ENCODE measurements at places on chromosomes 2 and 18.

GRCh38 chr2:66536997-66537396 lies 102.1 kb downstream of the MEIS1 start:
- DNase-seq: no peak

GRCh38 chr2:105378921-105379383 lies 19.9 kb downstream of the FHL2 start:
- DNase-seq: no peak

DNA sequence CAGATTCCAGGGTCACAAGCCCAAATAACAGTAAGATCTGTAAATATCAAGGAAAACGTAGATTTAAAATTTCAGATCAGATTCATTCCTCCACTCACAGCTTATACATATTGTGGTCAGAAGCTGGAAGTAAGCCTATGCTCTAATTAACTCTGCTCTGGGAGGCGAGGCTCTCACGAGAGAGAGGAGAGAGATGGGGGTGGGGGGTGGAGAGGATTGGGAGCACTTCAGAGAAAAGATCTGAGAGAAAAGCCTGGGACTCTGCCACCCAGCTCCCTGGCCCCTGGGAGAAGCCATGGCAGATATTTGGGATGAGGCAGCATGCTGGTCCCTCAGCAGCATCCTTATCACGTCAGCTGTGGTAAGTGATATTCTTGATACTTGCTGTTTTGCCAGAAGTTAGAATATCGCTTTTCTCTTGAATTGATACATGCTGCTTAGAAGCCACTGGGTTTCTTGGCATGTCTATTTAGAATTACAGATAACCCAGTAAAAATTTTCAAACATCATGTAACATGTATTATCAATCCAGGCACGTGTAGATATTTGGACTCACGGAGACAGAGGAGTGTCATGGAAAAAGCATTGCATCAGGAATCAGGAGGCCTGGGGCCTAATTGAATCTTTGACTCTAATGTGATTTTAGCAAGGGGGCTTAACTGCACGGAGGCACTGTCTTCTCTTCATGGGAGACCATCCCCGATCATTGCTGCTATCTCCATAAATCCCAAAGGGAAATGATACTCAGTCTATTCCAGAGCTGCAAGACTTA lies 265.4 kb downstream of the HRH4 start:
- no peak for DNase-seq

GRCh38 chr2:144642856-144643255 lies 122.9 kb upstream of the ZEB2 start:
- DNase-seq: no peak

DNA sequence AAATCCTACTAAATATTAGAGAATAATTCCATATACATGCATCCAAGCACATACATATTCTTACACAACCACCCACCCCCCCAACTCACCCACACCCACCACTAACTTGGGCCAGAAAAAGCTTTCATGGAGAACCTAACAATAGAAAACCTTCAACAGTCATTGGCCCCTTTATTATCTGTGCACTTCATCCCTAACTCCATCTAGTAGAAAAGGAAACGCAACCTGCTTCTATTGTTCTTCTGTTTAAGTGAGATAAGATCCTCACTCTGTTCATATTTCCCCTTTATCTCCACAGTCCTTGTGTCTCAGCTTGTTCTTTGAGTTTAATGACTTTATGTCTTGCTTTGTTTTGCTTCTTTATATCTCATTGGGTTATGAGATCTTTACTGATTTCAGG lies 1740.2 kb upstream of the CELF4 start:
- no peak for DNase-seq

- DNase-seq: no peak
These were observed 70.9 kb downstream of the OLA1 start for GRCh38 chr2:174177316-174177890.

- DNase-seq: no peak
These were observed 22.6 kb downstream of the CROCC2 start for GRCh38 chr2:240928476-240929363.

GRCh38 chr2:62185475-62186155 lies 10.3 kb upstream of the B3GNT2 start:
- no peak for DNase-seq

DNA sequence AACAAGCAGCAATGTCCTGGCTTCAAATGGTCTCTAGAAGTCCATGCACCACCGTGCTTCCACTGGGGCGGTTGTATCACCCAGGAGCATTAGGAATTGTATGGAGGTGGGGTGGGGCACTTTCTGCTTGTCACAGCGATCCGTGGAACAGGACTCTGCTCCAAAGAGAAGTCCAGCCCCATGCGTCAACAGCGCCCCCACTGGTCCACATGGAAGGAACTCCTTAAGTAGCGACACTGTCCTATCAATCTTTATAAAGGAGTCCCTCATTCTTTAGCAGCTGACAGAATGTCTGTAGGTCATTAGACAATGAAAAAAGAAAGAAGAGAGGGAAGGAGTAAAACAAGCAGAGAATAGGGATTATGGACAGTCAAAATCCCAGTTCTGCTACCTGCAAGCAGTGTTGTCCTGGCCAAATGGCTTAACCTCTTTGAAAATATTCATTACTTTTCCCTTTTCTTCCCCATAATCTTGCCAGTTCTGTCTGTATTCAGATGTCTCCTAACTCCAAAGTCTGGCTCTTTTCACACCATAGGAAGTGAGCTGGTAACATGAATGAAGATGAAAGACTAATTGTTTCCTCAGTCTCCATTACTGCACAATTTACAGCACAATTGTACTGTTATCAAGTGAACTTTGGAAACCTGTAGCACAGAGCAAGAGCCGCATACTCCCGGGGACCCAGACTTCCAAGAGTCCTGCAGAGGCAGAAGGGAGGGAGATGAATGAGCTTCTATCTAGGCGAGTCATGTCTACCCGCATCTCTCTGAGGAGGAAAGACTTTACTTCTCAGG lies 9.9 kb downstream of the NFE2L2 start:
- DNase-seq: no peak

DNA sequence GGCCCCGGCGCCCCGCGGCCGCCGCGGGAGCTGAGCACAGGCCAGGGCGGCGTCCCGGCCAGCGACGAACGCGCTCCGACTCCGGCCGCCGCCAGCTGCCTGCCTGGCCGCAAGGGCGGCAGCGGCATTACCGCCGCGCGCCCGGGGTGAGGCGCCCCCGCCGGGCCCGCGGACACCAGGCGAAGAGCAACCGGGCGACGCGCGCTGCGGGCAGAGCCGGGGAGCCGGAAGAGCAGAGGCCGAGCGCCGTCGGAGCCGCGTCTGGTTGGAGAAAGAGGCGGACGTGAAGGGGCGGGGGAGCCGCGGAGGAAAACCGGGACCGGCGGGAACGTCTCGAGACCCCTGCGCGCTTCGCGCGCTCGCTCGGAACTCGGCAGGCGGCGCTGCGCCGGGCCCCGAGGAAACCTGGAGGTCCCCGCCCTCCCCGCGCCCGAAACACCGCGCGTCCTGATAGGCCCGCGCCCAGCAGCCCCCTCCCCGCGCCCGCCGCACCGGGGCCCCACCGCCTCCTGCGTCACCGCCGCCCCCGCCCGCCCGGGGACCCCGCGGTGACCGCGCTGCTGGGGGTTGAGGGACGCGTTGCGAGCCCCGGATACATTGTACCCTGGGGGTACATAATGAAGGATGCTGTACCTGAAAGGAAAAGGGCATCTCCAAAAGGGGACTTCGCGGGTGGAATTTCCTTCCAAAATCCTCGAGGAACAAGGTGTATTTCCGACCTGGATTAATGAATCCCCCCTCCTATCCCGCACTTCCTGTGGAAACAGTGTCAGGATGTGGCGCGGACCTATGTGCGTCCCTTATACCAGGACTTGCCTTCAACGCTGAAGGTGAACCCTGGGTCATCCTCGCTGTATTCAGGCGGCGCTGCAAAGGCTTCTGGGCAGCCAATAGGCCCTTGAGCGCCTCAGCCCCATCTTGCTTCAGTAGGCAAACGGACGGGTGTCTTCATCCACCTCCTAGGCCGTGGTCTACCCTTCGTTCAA lies 1.0 kb upstream of the B4GALT6 start:
- DNase-seq: no peak

DNA sequence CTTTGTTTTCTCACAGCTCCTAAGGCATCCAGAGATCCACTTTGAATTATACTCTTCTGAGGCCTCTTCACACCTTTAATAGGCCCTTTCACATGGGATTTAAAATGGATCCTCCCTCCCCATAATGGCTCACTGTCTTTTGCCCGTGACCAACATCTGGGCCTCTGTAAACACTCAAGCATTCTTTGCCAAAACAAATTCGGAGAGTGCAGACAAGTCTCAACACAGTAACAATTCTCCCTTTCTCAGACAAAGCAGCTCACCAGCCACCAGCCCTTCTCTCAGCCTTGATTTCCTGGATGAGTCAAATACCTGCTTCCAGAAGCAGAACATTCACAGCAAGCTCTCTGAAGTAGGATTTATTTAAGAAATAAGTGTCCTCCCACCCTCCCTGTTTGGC lies 14.0 kb upstream of the IMP4 start:
- DNase-seq: no peak

GRCh38 chr2:107801498-107801897 lies 25.2 kb upstream of the RGPD4 start:
- no peak for DNase-seq

DNA sequence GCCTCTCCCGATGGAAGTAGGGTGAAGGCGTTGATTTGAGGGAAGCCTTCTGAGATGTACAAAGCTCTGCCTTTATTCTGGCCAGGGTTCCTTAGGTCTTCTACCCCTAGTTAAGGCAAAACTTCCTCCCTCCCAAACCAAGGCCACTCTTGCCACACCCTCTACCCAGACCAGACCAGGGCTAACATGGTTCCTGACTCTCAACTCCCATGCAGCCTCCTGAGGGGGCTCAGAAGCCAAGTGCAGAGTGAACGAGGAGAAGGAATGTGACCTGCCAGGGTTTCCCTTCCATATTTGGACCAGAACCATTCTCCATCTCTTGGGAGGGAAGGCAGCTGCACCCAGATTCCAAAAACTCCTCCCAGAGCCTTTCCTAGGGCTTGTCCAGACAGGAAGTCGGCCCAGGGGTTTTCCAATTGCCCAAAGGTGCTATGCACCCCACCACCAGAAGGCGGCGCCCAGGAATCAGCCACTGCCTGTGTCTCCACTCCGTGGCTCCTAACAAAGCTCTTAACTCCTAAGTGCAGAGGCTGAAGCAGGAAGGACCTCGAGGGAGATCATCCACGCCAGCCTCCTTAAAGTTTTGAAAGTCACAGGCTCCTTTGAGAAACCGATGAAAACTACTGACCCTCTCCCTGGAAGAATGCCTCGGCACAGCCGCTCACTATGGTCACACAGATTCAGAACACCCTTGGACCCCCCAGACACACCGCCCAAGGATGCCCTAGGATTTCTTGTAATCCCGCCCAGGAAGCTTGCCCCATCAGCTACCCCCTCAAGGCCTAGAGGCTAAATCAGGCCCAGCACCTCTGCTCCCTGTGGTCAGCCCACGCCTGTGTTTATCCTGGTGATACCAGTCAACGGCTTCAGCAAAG lies 157.8 kb downstream of the SMAD2 start:
- no peak for DNase-seq

- DNase-seq: peak; percentile 79
These were observed 189.3 kb downstream of the SH3RF3 start for GRCh38 chr2:109318150-109318948.

DNA sequence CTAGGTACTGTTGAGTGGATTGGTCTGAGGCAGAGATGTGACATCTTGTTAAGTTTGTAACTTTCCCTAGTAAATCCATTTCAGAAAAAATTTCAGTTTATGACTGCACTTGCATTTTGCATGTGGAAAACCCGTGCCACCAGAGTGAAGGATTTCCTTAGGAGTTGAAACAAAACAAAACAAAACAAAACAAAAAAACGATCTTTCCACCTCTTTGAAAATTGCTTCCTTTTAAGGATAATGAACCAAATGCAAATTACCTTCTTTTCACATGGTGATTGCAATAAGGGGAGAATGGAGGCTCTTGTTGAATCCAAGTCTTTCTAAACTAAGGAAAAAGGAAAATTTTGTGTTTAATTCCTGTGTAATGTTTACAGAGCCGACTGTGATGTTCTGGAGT lies 43.2 kb downstream of the PHLPP1 start:
- DNase-seq: no peak

DNA sequence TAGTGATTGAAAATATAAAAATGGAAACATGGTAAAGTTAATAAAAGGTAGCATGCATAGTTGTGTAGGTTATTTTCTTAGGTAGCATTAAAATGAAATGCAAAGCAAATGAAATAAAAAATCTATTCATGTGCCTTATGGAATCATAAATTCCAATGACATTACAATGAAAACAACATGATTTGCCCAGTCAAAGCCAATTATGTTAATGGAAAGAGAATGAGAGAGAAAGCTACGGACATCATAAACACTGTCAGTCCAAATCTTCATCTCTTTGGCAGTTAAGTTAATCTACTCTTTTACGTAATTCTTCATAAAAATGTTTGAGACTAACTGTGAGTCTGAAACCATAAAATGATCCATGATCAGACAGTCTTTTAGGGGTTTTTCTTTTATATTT lies 636.7 kb upstream of the SYT4 start:
- no peak for DNase-seq

DNA sequence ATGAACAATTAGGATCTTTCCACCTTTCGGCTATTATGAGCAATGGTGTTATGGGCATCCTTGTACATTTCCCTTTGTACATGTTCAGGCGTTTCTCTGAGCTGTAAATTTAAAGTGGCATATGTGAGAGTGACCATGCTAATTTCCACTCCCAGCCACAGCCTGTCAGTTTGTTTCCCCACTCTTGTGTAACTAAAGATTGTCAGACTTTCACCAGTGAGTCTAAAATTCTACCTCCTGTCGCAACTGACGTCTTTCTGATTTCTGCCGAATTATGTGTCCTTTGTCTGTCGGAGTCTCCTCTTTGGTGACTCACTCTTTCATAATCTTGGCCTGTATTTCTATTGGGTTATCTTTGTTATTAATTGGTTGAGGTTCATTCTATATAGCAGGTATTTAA lies 50.7 kb downstream of the TRAPPC12 start:
- DNase-seq: no peak

DNA sequence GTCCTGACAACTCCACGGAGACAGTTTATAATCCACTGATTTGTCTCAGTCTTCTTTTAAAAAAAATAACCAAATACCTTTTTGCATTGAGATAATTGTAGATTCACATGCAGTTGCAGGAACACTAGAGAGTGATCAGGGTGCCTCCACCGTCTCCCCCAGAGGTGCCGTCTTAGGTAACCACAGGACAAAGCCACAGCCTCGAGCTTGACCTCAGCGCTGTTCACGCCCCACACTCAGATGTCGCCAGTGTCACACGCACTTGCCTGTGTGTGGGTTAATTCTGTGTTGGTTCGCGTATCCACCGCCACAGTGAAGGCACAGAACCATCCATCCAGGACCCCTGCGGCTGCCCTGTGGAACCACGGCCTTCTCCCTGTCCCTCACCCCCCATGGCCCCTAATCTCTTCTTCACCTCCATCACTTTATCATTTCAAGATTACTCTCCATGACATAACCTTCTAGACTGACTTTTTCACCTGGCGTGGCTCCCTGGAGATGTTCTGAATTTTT lies 295.0 kb upstream of the HDAC4 start:
- no peak for DNase-seq

DNA sequence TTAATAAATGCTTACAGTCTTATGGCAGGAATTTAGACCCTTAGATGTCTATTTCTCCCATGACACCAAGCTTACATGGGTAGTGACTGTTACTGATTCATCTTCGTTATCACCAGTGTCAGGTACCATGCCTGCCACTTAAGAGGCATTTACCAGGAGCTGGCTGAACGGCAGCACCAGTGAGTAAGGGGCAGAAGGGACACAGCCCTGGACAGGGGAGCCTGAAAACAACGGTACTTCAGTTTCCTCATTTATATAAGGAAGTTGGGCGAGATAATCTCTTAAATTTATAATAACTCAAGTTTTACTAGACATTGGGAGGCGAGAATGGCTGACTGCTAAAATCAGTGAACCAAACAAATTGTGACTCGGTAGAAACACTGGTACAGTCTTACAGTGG lies 1.2 kb downstream of the COA5 start:
- DNase-seq: no peak

GRCh38 chr2:191202209-191202721 lies 42.9 kb upstream of the MYO1B start:
- peak; percentile 29 for DNase-seq
